ENCODE measurements at places on chromosomes 3 and 15.

- no peak for DNase-seq
Observed at GRCh38 chr3:176562331-176562730, 635.0 kb downstream of the TBL1XR1 start.

DNA sequence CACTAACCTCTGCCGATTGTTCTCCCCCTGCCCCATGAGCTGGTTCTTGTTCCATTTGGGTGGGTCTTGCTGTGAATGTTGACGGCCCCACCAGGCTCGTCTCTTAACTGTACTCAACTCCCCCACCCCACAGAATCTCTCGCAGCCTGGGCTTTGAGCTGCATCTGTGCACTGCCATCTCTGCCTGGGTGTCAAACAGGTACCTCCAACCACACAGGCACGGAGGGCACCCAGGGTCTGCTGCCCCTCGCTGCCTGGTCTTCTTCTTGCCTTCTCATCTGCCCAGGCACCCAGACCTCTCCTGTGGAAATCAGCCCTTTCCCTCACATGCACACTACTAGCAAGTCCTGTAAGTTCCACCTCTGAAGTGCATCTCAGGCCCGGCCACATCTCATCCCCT lies 10.1 kb downstream of the TLR9 start:
- no peak for DNase-seq

- DNase-seq: no peak
Observed at GRCh38 chr15:29135309-29135657, 134.3 kb downstream of the NSMCE3 start.

DNA sequence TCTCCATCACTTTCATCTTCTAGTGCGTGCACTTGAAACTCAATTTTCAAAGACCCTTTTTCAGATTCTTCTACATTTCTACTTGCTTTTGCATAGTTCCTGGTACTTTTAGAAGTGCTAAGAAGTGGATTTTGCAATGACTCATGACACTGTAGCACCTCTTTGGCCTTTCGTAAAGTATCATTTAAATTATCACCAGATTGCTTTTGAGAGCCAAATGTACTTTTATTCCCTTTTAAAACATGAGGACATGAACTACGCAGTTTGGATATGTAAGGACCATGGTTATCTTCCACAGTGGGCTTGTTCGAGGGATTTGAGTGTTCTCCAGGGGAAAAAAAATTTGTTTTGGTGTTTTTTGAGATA lies 40.5 kb downstream of the ZNF106 start:
- no peak for DNase-seq

GRCh38 chr3:86986671-86987420 lies 4.1 kb downstream of the VGLL3 start:
- no peak for DNase-seq

DNA sequence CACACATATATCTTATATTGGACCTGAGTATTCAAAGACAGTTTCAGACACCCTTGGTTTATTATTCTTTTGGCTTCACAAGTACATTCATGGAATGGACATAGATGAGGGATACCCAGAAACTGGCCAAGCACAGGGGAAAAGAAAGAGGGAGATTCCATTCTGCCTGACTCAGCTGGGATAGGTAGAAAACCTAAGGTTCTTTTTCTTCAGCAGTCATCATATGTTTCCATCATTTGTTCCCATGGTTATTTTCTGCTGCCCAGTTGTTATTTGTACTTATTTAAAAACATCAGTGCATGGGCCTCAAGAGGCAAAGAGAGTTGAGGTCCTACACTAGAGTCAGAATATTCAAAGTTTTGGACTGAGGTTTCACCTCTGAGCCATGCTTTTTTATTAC lies 91.8 kb downstream of the FILIP1L start:
- no peak for DNase-seq

GRCh38 chr3:96059301-96059700 lies 755.1 kb upstream of the EPHA6 start:
- DNase-seq: no peak

- no peak for DNase-seq
Observed at GRCh38 chr3:4780545-4780957, 198.7 kb upstream of the BHLHE40 start.

DNA sequence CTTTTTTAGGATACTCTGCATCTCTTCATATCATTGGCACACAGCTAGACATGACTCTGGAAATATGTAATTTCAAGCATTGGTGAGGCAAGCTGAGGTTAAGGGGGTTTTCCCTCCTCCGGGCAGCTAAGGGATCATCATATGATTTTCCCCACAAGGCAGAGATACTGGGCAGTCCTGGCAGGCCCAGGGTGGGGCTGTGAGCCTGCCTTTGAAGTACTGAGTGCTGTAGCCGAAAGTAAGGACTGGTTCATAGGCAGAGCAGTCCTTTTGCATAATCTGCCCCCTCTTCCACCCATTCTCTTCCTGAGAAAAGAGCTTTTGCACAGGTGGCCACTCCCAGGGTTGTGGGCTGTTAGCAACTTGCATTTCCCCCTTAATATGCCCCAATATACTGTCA lies 168.8 kb upstream of the MANF start:
- no peak for DNase-seq

GRCh38 chr3:50390508-50391224 lies 31.3 kb upstream of the TMEM115 start:
- no peak for DNase-seq

GRCh38 chr3:190840146-190840545 lies 22.3 kb downstream of the GMNC start:
- DNase-seq: no peak

- DNase-seq: no peak
Observed at GRCh38 chr3:171846597-171846996, 3.4 kb downstream of the TMEM212 start.

GRCh38 chr3:30810625-30811024 lies 83.8 kb downstream of the GADL1 start:
- DNase-seq: no peak

- no peak for DNase-seq
Observed at GRCh38 chr3:32181365-32181764, 57.1 kb upstream of the CMTM8 start.

GRCh38 chr3:98596087-98596486 lies 2.7 kb upstream of the CPOX start:
- DNase-seq: no peak

DNA sequence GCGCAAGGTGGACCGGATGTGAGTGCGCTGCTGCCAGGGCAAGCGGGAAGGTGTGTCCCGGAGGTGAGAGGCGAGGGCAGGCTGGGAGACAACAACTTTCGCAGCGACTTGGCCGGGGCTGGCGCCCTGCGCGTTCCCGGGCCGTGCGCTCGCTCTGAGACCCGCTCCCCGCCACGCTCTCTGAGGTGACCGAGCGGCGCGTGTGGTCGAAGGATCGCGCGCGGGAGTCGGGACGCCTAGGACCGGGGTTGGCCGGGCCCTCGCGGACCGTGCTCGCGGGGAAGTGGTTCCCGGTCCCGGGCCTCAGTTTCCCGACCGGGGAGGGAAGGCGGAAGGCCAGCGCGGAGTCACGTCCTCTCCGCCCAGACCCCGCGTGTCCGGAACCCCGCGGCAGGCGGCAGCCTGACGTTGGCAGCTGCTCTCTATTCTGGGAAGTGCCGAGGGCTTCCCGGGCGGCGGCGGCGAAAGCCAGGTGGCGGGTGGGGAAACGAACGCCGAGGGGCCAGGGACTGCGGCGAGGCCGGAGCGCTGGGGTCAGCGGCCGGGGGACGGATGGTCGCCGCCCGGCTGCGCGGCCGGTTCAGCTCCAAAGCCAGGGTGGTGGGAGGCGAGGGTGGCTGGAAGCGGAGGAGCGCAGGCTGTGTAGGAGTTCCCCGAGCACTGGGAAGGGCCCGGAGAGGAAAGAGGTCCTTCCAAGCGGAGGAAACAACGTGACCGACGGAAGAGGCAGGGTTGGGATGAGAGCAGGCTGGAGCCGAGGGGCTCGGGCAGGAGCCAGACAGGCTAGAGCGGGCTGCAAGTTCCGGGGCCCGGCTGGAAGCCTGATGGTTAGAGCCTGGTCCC lies 1.0 kb upstream of the IGF2BP2 start:
- no peak for DNase-seq

DNA sequence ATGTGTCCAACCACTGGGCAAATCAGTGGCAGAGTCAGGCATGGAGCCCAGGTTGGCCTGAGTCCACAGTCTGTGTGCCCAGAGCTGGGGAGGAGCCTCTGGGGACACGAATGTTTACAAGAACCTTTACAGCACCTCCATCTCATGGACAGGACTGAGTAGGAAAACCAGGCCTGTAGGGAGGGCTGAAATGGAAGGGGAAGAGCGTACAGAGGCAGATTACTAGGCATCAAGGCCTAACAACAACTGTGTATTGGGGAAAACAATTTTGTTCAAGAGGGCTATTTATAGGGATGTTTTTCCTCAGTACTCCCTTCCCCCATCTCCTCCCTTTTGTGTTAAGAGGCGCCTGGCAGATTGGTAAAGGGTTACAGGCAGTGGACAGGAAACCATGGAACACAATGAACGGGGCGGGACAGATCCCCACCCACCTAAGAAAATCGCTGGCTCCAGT lies 15.1 kb upstream of the ARHGAP31 start:
- no peak for DNase-seq

DNA sequence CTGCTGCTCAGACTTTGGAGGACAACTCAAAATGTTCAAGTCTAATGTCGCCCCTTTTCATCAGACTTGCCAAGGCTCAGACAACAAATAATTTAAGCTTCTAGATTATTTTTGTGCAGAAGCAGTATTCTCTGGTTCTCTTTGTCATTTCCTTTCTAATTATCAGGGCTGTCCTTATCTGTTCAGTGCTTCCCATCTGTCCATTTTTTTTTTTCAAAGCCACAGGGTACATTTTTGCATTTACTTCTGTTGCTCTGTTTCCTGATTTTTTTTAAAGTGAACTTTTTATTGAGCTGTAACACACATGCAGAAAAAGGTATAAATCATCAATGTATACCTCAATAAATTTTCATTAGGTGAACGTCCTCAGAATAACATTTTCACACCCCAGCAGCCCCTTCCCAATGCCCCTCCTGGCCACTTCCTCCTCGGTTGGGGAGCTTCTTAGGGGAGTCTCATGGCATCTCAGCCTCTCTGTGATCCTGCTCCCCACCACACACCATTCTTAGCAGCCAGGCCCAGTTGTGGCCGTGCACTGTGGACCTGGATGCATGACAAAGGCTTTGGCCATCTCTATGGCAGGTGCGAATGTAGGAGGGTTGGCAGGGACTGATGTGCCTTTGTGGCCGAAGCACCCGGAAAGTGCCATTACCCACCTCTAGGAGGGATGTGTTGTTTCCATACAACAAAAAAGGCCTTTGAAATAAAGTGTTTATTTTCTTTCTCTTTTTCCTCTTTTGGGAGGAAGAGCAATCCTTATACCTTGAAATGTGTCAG lies 303.5 kb upstream of the LRRFIP2 start:
- DNase-seq: no peak

DNA sequence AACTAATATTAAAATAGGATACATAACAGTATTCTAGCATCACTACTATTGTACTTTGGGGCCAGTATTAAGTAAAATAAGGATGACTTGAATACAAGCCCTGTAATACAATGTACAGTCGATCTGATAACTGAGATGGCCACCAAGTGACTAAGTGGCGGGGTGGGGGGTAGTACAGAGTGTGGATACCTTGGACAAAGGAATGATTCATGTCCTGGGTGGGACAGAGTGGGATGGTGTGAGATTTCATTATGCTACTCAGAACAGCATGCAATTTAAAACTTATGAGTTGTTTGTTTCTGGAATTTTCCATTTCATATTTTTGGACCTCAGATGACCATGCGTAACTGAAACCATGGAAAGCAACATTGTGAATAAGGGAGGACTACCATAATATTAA lies 46.0 kb downstream of the SLC7A14 start:
- DNase-seq: no peak

DNA sequence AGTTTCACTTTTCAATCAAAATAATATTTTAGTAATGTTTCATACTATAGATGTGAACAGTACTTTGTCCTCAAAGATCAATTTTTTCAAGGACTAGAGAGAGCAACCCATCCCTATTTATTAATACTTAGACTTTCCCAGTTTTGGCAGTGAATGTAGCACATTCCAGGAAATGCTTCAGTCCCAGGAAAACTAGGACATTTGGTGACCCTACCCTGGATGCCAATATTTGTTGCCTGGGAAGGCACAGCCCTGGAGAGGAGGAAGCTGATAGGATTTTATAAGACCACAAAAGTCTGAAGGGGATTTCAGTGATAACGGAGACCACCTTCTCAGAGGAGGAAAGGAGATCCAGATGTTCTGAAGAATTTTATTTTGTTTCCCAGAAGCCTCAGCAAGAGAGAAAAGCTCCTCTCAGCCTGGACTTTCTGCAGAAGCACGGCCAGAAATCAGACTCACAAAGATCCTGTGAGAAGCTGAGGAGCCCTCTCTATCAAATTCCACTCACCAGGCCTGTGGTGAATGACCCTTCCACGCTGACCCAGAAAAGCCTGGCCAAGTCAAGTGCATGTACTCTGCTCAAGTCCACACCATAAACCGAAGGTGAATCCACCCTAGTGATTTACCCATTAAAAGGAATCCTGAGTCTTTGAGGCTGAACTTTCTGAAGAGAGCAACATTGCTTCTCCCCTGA lies 87.7 kb upstream of the ABHD17C start:
- no peak for DNase-seq

DNA sequence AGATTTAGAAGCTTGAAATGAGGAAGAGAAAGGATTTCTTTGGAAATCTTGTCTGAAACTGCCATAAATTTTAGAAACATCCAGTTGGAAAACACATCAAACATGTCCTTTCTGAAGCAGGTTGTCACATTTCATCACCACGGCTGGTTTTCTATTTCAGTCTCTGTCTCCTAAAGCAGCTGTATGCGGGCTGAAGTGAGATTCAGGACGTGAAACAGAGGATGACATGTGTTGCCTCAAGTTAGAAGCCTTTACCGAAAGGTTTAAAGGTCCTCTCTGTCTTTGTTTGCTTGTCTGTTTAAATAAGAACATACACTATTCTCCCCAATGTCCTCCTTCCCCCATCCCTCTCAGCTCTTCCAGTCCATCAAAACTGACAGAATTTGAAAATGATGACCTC lies 141.9 kb downstream of the SQOR start:
- DNase-seq: no peak

DNA sequence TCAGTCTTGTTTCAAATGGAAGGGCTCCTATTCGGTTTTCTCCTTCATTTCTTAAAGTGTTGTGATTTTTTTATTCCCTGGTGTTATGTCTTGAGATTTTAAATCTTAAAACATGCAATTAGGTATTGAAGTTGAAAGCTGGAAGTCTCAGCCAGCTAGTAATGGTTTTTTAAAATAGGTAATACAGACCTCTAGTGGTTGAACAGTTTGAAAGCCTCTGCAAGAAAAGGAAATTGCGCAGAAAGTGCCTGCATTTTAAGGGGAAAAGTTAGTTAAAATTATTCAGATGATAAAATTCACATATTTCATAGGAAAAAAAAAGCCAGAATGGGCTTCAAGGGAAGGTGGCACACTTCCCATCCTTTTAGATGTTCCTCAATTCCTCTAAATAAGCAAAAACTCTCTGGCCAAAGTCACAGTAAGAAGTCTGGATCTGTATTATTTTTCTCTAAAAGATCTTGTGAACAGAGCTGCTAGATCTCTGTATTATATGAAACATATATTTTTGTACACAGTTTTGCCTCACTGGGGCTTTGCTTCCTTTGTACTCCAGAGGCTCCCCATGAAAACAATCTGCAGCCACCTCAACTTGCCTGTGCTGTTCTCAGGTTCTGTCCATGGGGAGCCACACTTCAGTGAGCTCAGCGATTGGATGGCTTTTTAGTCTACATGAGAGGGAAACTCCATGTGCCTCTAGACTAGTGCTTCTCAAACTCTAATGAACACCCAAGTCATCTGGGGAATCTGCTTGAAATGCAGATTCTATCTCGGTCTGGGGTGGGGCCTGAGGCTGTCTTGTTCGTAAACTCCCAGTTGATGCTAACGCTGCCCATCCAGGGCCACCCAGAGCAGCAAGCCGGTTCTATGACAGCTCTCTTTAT lies 21.5 kb downstream of the AGTR1 start:
- no peak for DNase-seq

Data from AG04449 (cell line).